ENCODE measurements at places on chromosomes 1 and 21.
A peak's percentile ranks its signal among the peaks of the same experiment; 100 is the strongest.

GRCh38 chr1:219773775-219774174 lies 154.6 kb downstream of the SLC30A10 start:
- DNase-seq = no peak

DNA sequence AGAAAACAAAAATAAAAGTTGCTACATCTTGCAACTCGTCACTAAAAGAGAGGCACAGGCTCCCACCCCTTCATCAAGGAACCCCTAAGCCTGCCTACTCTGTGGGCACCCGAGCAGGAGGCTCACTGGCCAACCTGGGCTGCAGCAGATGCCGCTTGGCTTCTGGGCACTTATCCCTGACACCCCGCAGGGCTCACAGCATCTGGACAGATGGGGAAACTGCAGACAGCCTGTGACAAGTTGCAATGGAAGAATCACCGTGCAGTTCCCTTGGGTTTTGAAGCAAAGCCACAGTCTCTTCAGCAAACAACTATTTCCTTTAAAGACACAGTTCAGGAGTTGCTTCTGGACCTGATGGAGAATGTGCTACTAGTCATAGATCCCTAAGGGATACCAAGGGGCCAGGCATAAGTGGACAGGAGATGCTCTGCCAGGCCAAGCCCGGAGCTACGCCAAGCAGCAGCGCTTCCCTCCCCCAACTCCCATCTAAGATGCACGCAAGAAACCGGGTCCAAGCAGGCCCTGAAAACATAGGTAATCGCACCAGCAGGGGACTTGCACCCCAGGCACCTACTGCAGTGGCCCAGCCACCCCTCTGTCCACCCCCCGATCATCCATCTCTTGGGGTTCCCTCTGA lies 170.6 kb downstream of the NPHP4 start:
- no peak for DNase-seq

DNA sequence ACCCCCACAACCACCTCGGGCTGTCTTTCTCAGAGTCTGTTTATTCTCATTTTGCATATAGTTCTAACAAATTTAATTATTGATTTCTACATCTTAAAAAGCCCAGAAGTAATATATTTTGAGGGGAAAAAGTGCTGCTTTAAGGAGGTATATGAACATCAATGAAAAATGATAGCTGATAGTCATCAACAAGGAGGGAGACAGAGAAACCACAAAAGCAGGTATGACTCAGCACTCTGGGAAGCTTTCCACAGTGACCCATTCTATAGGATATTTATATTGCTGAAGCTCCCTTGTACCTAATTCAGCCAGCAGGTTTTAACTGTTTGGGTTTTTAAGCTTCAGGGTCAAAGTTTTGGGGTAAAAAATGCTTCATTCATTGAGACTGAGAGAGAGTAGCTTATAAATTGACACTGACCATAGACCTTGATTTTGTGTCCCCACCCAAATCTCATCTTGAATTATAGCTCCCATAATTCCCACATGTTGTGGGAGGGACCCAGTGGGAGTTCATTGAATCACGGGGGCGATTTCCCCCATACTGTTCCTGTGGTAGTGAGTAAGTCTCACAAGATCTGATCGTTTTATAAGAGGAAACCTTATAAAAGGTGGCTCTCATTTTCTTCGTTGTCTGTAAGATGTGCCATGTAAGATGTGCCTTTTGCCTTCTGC lies 27.4 kb downstream of the VANGL1 start:
- DNase-seq = no peak

DNA sequence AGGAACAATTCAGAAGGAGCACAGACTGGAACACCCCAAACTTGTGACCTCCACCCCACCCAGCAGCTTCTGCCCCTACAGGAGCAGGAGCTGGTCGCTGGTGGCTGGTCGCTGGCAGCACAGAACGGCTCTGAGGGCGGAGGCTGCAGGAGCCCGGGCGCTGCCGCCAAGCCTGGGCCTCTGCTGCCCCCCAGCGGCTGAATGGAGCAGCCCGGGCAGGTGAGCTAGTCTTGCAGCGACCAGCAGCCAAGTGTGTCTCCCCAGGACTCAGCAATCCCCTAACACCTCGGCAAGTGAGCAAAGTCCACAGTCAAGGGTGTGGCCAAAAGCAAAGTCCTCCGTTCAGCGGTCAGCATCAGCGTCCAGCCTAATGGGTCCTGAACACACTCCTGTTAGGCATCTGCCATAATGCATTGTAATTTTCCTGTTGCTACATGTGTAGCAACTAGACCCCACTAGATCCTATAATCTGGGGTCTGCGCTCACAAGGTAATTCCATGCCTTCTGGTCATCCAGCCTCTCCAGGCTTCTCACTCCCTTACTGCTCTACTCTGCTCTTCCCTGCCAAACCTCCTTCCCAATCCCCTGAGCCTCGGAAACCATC lies 12.1 kb upstream of the GJB5 start:
- DNase-seq = peak; percentile 76

DNA sequence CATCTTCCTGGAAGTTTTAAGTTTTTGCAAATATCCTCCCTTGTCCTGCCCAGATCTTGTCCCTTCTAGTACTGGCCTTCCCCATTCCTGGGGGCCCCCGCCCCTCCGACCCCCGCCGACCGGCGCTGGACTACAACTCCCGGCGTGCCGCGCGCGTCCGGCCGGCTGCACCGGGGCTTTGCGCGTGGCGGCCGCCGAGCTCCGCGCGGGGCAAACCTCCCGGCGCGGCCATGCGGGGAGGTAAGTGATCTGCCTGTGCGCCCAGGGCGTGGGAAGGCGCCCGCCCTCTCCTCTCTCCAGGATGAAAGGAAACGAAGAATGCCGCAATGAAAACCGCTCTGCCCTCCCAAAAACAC lies 3.2 kb upstream of the SAMD13 start:
- peak; percentile 22 for DNase-seq

- DNase-seq = no peak
Observed at GRCh38 chr1:218209351-218209861, 75.7 kb upstream of the RRP15 start.

DNA sequence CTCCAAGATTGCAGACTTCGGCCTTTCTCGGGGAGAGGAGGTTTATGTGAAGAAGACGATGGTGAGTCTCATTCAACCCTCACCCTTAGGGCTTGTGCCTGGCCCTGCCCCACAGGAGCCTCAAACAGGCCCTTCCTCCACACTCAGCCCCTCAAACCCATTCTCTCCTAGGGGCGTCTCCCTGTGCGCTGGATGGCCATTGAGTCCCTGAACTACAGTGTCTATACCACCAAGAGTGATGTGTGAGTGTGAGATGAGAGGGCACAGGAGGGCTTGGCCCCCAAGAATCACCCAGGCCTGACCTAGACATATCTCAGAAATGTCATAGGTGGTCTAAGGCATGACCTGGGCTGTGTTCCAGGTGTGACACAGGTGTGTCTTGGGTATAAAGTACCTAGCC lies 18.3 kb upstream of the MPL start:
- DNase-seq = no peak

- DNase-seq = no peak
Observed at GRCh38 chr21:29208044-29208681, 77.7 kb downstream of the MAP3K7CL start.

- no peak for DNase-seq
Observed at GRCh38 chr1:14320518-14320917, 278.0 kb upstream of the KAZN start.

DNA sequence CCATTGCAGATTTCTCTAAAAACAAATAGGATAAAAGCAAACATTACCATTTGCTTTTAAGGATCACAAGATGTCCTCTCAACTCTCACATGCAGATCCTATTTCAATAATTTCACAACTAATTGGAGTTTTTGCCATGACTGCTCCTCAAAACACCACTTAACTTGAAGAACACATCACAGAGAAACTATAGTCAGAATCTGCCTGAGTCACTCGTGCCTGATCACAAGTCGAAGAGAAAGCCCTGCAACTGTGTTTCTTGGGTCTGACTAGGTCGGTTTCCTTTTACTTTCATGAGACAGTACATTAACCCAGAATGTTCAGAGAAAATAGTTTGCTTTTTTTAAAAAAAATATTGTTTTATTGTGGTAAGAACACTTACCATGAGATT lies 46.3 kb upstream of the SMYD2 start:
- no peak for DNase-seq

DNA sequence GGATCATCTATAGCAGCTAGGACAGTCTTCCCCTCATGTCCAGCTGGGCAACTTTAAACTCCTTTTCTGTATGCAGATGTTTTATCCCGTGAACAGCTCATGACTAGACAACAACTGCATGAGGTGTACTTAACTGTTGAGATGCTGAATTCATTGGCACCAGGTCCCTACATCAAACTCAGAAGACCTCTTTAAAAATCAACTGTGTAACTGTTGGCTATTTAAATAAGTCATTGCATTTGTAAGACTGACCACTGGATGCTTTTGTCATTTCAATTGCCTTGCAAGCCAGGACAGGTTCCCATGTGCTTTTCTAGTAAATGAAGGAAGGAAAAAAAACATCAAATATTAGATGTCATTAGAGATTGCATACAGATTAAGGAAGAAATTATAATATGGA lies 28.3 kb upstream of the GORAB start:
- DNase-seq = no peak

DNA sequence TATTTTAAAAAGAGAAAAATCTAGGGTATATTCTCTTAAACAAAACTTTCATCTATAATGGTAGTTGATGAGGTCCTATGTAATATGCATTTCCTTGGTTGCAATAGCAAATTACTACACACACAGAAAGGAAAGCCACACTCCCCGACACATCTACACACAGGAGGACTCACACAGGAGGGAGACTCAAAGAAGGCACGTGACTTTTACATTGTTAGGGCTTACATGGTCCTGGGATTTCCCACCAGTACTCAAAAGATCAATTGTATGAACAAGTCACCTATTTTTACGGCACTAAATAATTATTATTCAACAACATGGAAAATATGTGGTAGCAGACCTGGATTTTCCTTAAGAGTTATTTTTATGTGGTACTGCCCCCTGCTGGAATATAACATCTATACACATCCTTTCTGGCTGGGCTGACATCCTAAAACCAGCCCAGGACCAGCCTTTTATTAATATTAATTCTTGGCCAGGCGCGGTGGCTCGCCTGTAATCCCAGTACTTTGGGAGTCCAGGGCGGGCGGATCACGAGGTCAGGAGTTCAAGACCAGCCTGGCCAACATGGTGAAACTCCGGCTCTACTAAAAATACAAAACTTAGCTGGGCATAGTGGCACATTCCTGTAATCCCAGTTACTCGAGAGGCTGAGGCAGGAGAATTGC lies 33.9 kb upstream of the LGALS8 start:
- DNase-seq = no peak

Data from GM18507 (cell line).